ENCODE measurements at places on chromosomes 16 and 17. TPM values are rescaled to one million over a fixed set of nuclear protein-coding genes. Genes with fewer than 3 reads are reported as not detected.
A peak's percentile ranks its signal among the peaks of the same experiment; 100 is the strongest.

GRCh38 chr17:35038453-35038852 is 25.1 kb downstream of the RFFL start:
- DNase-seq: no peak
- H3K36me3 ChIP-seq: peaks cover 16% of the 10 kb centered on the region
- no peaks in the 10 kb centered on the region for H3K27me3 ChIP-seq
- H3K4me3 ChIP-seq: no peak overlapping the region

GRCh38 chr17:38617074-38617860 is 11.5 kb upstream of the SRCIN1 start:
- no peak for DNase-seq
- no peaks in the 10 kb centered on the region for H3K4me1 ChIP-seq
- H3K4me3 ChIP-seq: no peak overlapping the region
- H3K36me3 ChIP-seq: no peaks in the 10 kb centered on the region

DNA sequence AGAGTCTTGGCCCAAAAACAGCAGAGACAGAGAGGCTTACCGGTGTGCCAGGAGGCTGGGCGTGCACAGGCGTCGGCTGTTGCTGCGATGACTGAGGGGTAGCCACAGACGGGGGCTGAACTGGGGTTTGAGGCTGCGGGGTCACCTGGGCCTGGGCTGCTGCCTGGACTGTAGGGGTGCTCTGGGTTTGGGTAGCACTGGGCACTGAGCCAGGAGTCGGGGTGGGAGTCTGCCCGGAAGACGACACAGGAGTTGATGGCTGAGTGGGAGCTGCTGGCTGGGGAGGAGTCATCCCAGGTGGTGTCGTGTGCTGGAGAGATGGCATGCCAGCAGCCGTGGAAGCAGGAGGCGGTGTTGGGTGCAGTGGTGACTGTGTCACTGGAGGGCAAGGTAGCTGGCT is 53.2 kb upstream of the TRAP1 start:
- H3K27ac ChIP-seq: no peak overlapping the region
- DNase-seq: no peak
- no peaks in the 10 kb centered on the region for H3K27me3 ChIP-seq
- H3K36me3 ChIP-seq: peaks cover 70% of the 10 kb centered on the region

DNA sequence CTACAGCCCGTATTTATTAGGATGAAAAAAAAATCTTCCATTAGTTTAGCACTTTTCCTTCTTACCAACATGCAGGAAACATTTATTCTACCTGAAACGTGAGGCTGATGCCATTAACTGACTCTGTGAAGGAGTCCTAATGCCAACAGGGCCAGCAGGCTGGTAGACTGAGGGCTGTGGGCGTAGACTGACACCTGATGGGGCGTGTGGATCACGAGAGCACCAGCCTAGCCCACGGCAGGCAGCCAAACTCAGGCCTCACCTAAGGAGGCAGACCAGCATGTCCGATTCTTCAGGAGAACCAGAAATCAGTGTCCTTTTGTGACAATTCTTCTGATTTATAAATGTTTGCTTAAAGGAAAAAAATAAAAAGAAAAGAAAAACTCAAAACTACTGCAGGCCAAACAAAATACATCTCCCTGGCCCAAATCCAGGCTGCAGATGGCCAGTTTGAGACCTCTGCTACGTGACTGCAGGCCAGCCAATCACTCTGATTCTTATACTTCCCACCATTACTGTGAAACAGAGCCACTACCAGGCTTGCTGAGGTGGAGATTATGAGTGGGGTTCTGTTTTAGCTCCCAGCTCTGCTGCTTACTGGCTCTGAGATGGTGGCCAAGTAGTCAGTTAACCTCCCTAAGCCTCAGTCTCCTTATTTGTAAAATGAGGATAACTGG is 66.5 kb downstream of the GNAO1 start:
- no peaks in the 10 kb centered on the region for H3K36me3 ChIP-seq
- DNase-seq: no peak
- H3K4me3 ChIP-seq: no peak overlapping the region
- H3K4me1 ChIP-seq: peaks cover 23% of the 10 kb centered on the region
- no peak overlapping the region for H3K27ac ChIP-seq

DNA sequence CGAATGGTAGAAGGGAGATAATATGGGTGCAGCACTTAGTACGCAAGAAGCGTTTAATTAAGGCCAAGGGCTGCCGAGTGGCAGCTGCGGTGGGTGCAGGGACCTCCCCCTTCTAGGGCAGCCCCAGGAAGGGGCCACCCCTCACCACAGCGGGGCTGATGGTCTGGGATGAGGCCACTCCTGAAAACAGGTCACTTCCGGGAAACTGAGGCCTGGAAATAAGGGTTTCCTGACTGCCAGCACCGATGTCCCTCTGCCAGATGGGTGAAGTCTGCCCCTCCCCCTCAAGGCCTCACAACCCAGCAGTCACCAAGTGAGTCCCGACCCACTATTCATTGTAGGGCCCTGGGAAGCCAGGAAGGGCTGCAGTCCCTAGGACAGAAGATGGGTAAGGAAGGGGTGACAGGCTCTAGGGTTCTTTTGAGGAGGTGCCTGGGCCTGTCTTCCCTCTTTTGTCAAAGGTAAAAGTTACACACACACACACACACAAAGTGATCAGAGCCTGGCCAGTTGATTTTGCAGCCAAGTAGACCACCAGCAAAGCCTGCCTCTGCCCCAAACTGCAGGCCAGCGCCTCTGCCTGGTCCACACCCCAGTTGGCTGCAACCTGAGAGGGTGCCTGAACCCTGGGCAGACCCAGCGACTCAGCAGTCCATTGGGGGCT is 12.5 kb downstream of the SREBF1 start:
- no peak for DNase-seq
- peaks cover 89% of the 10 kb centered on the region for H3K4me1 ChIP-seq
- peak overlapping the region; percentile 69 for H3K4me3 ChIP-seq
- no peaks in the 10 kb centered on the region for H3K27me3 ChIP-seq
- H3K27ac ChIP-seq: peak overlapping the region; percentile 93
- peaks cover 36% of the 10 kb centered on the region for H3K36me3 ChIP-seq

- no peak for DNase-seq
- H3K4me1 ChIP-seq: peaks cover 4% of the 10 kb centered on the region
- no peak overlapping the region for H3K4me3 ChIP-seq
- no peaks in the 10 kb centered on the region for H3K36me3 ChIP-seq
- no peak overlapping the region for H3K27ac ChIP-seq
- peaks cover 3% of the 10 kb centered on the region for H3K27me3 ChIP-seq
These were observed 40.3 kb upstream of the CCNF start for GRCh38 chr16:2388875-2389433.

GRCh38 chr16:29926711-29927052 is 656 bp upstream of the KCTD13 start:
- peak overlapping the region; percentile 89 for H3K4me3 ChIP-seq
- DNase-seq: no peak
- peaks cover 8% of the 10 kb centered on the region for H3K36me3 ChIP-seq
- H3K4me1 ChIP-seq: peaks cover 36% of the 10 kb centered on the region

DNA sequence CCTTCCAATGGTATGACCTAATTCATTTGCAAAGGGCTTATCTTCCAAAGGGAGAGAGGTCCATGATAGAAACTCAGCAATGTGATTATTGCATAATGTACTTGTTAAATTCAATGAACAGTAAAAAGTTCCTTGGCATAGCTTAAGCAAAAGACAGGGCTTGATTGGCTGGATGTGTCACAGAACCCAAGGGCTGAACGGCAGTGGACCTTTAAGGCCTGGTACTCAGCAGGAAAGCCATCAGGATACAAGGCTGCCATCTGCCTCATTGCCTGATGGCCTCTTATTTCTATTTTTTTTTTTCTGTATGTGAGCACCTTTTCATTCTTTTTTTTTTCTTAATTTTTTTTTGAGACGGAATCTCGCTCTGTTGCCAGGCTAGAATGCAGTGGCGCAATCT is 208.9 kb upstream of the WSCD1 start:
- no peak overlapping the region for H3K27ac ChIP-seq
- DNase-seq: no peak
- H3K36me3 ChIP-seq: no peaks in the 10 kb centered on the region
- H3K4me1 ChIP-seq: no peaks in the 10 kb centered on the region
- no peaks in the 10 kb centered on the region for H3K27me3 ChIP-seq

DNA sequence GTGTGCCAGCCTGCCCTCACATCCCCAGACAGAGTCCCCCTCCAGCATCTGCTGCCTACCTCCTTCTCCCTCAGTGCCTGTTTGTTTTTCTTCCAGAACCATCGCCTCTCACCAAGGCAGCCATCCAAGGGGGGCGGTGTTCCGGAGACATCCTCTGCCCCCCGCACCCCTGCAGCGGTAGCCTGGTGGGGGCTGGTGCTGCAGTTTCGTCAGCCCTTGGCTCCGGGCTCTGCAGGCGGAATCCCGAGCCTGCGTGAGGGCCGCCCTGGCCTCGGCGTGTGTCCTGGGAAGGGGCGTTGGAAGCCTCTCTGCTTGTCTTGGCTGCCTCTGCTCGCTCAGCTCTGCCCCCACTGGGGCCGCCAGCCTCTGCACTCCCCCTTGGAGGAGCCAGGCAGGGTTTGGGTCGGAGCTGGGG is 126.0 kb upstream of the CIBAR2 start:
- H3K36me3 ChIP-seq: no peaks in the 10 kb centered on the region
- H3K4me1 ChIP-seq: no peaks in the 10 kb centered on the region
- H3K4me3 ChIP-seq: no peak overlapping the region
- H3K27ac ChIP-seq: no peak overlapping the region
- no peak for DNase-seq

PDILT gene
- not detected for total RNA-seq

MT2A gene
- total RNA-seq: 146 TPM

CSH1 gene
- not detected for total RNA-seq

TAC4 gene
- total RNA-seq: not detected
